Thyroid gland (tissue), 4 donors: ENCODE measurements at places on chromosomes 4 and X. TPM values are rescaled to one million over a fixed set of nuclear protein-coding genes. Genes with fewer than 3 reads are reported as not detected.

The PDGFC gene
- total RNA-seq, result 28.9 TPM

The EPGN gene
- total RNA-seq, result not detected

The FAM184B gene
- not detected for total RNA-seq

DNA sequence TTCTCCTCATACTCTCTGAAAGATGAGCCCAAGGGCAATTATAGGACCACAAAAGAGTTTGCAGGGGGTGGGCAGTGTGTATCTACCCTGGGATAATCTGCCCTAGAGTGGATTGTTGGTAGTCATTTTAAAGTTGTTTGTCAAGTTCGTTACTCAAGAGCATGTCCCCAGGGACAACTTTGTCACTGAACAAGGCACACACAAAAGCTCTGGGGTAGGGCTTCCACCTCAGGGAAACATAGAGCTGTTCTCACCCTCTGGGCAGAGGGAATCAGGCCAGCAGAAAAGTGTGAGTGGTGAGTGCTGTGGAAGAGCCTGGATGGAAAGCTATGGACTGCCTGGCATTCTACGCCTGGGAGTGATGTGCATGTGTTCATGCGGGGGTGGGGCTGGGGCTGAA is 23.3 kb upstream of the LEF1 start:
- no peaks in the 10 kb centered on the region for H3K36me3 ChIP-seq
- DNase-seq, result no peak
- H3K27me3 ChIP-seq, result no peaks in the 10 kb centered on the region
- H3K4me1 ChIP-seq, result no peaks in the 10 kb centered on the region

GRCh38 chrX:153640736-153641575 is 6.0 kb upstream of the DUSP9 start:
- peaks cover 1% of the 10 kb centered on the region for H3K27me3 ChIP-seq
- H3K4me1 ChIP-seq, result peaks cover 7% of the 10 kb centered on the region
- H3K4me3 ChIP-seq, result no peak overlapping the region
- H3K27ac ChIP-seq, result no peak overlapping the region
- no peaks in the 10 kb centered on the region for H3K36me3 ChIP-seq

DNA sequence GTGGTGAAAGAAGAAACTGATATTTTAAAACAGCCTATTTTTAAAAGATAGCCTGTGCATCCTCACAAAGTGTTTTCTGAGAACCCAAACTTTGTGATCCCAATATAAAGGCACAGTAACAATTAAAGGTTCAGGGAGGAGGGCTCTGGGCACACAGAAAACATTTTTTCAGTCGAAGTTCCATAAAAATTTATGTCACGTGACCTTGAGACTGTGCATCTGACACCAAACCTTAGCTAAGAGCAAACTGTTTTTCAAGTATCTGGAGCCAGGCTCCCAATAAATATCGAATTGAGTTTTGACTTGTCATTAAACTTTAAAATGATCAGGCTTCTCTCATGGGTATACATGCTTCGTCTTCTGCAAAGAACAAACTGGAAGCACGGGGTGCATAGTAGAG is 177.9 kb downstream of the BEND2 start:
- DNase-seq, result no peak
- no peaks in the 10 kb centered on the region for H3K36me3 ChIP-seq
- no peak overlapping the region for H3K27ac ChIP-seq
- H3K4me1 ChIP-seq, result no peaks in the 10 kb centered on the region

- no peak for DNase-seq
- no peaks in the 10 kb centered on the region for H3K27me3 ChIP-seq
- H3K36me3 ChIP-seq, result no peaks in the 10 kb centered on the region
Observed at GRCh38 chr4:147799986-147800555, 68.2 kb downstream of the ARHGAP10 start.

DNA sequence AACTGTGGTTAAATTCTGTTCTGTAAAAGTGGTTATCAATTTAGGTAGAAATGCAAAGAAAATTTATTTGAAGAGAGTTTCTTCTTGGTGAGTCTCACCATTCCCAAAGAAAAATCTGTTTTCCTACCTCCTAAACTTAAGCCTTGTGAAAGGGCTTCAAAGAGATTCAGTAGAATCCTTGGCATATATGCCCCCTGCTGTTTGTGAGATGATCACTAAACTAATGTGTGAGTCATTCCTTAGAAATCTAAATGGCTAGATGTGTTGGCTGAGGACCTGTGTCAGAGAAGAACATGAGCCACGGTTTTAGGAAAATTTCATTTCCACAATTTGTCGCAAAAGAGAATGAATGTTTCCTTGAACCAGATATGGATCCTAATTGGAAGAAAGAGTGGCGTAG is 260.9 kb downstream of the SLC7A11 start:
- DNase-seq, result no peak
- H3K27me3 ChIP-seq, result no peaks in the 10 kb centered on the region
- H3K4me3 ChIP-seq, result no peak overlapping the region
- H3K4me1 ChIP-seq, result no peaks in the 10 kb centered on the region
- no peaks in the 10 kb centered on the region for H3K36me3 ChIP-seq

- no peak within 1 kb of the TSS for H3K4me3 ChIP-seq
- H3K27me3 ChIP-seq, result peaks cover 12% of the 10 kb centered on the region
- H3K36me3 ChIP-seq, result no peaks in the 10 kb centered on the region
- peak within 1 kb of the TSS; percentile 48 for H3K27ac ChIP-seq
- peaks cover 18% of the 10 kb centered on the region for H3K4me1 ChIP-seq
Observed at GRCh38 chr4:165872461-165873297, at the start of gene TLL1. Gene TLL1, plus strand, starts transcription at chr4:165873237. Its CDS starts 668 bp downstream, at chr4:165873905.

GRCh38 chr4:119581190-119581873 is 47.3 kb downstream of the PDE5A start:
- H3K4me1 ChIP-seq, result peaks cover 7% of the 10 kb centered on the region
- H3K27me3 ChIP-seq, result no peaks in the 10 kb centered on the region
- no peak for DNase-seq
- no peak overlapping the region for H3K4me3 ChIP-seq
- no peaks in the 10 kb centered on the region for H3K36me3 ChIP-seq

DNA sequence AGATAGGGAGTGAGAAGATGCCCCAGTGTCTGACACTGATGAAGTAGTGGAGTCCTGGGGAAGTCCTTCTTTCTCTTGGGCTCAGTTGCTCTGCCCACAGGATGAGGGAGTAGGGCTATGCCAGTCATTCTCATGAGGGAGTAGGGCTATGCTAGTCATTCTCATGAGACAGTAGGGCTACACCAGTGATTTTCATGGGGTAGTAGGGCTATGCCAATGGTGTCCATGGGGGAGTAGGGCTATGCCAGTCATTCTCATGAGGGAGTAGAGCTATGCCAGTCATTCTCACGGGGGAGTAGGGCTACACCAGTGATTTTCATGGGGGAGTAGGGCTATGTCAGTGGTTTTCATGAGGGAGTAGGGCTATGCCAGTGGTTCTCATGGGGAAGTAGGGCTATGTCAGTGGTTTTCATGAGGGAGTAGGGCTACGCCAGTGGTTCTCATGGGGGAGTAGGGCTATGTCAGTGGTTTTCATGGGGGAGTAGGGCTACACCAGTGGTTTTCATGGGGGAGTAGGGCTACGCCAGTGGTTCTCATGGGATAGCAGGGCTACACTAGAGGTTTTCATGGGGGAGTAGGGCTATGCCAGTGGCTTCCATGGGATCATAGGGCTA is 43.3 kb upstream of the SOD3 start:
- H3K4me3 ChIP-seq, result no peak overlapping the region
- no peaks in the 10 kb centered on the region for H3K27me3 ChIP-seq
- H3K36me3 ChIP-seq, result no peaks in the 10 kb centered on the region

DNA sequence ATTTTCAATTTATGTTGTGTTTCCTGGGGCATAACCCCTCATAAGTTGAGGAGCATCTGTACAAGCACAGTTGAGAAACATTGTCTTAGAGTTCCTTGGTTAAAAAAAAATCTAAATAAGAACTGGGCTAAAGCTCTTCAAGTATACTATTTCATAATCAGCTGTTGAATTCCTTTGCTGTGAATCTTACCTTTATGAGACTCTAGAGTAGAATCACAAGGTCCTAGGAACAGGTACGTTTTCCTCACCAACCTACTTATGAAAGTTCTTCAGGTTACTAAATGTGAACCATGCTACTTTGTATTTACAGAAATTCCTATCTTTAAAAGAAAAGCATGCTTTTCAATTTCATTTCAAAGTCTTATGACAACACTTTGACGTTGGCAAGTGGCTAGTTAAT is 20.9 kb upstream of the SOD3 start:
- no peaks in the 10 kb centered on the region for H3K27me3 ChIP-seq
- H3K36me3 ChIP-seq, result no peaks in the 10 kb centered on the region
- no peak overlapping the region for H3K4me3 ChIP-seq
- H3K4me1 ChIP-seq, result no peaks in the 10 kb centered on the region
- H3K27ac ChIP-seq, result no peak overlapping the region

DNA sequence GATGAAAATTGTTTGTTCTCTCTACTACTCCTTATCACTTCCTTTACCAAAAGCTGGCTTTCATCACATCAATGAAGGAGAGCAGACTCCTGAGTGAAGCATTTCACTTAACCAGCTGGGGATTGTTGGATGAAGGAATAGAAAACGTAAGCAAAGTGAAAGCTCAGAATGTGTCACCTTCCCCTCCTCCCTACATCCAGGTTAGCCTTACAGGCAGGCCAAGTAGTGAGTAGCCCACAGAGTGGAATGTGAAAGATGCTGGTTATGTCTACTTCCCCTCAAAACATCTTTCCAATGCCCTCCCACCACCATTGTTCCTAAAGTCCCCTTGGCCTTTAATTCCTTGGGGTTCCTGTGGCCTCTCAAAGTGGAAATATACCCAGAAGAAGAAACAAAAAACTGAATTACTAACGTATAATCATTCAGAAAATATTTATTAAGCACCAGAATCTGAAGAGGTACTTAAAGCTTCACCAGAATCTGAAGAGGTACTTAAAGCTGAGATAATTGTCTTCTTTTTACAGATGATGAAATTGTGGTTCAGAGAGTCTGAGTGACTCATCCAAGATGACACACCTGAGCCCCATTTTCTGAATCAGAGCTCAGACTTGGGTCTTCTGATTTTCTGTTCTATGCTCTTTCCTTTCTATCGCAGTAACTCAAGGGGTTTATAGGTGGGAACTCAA is 6.5 kb downstream of the P2RY4 start:
- H3K36me3 ChIP-seq, result no peaks in the 10 kb centered on the region
- no peak for DNase-seq
- no peaks in the 10 kb centered on the region for H3K27me3 ChIP-seq
